PC-9 (cell line): ENCODE measurements at places on chromosomes 5 and 9. TPM values are rescaled to one million over a fixed set of nuclear protein-coding genes. Genes with fewer than 3 reads are reported as not detected.

WNT8A gene
- 0.35 TPM in 1 of 2 replicates, not detected in the other for total RNA-seq

ITGA2 gene
- 24.7 and 35.8 TPM in 2 replicates for total RNA-seq

FEM1C gene
- 11.3 and 15.9 TPM in 2 replicates for total RNA-seq

NR5A1 gene
- 0.13 and 0.15 TPM in 2 replicates for total RNA-seq

C5orf52 gene
- total RNA-seq: not detected in 2 replicates

FBN2 gene
- 0.08 and 0.22 TPM in 2 replicates for total RNA-seq

LIFR gene
- total RNA-seq: 22.0 and 28.6 TPM in 2 replicates

GFI1B gene
- total RNA-seq: not detected in 2 replicates

SLC44A1 gene
- total RNA-seq: 70.2 and 95.2 TPM in 2 replicates

GOLGA2 gene
- total RNA-seq: 175 and 188 TPM in 2 replicates

SLC6A19 gene
- total RNA-seq: not detected in 2 replicates

NIPAL4 gene
- total RNA-seq: 0.24 TPM in 1 of 2 replicates, not detected in the other

ACOT12 gene
- total RNA-seq: not detected in 2 replicates

PRDM9 gene
- not detected in 2 replicates for total RNA-seq

SIT1 gene
- not detected in 2 replicates for total RNA-seq

CATSPER3 gene
- total RNA-seq: 0.57 and 0.68 TPM in 2 replicates

PCDHGB3 gene
- total RNA-seq: not detected in 2 replicates

GLRA1 gene
- not detected in 2 replicates for total RNA-seq

ERCC8 gene
- 8.7 and 13.0 TPM in 2 replicates for total RNA-seq

TRPM6 gene
- 0.08 and 0.09 TPM in 2 replicates for total RNA-seq

PITX1 gene
- 27.8 and 38.9 TPM in 2 replicates for total RNA-seq

EPB41L4A gene
- 9.4 and 13.4 TPM in 2 replicates for total RNA-seq

PCDHGA5 gene
- 0.13 and 0.20 TPM in 2 replicates for total RNA-seq

FIBCD1 gene
- 2.7 and 4.1 TPM in 2 replicates for total RNA-seq

TLX3 gene
- total RNA-seq: not detected in 2 replicates

GTF3C5 gene
- 79.6 and 107 TPM in 2 replicates for total RNA-seq

BNC2 gene
- 2.7 and 2.9 TPM in 2 replicates for total RNA-seq

PRRX2 gene
- 0.98 and 1.6 TPM in 2 replicates for total RNA-seq

LCN9 gene
- not detected in 2 replicates for total RNA-seq

SLC34A1 gene
- 0.28 TPM in 1 of 2 replicates, not detected in the other for total RNA-seq

F2RL1 gene
- total RNA-seq: 34.5 and 34.6 TPM in 2 replicates

FAM163B gene
- not detected in 2 replicates for total RNA-seq

ORM2 gene
- not detected in 2 replicates for total RNA-seq

URM1 gene
- total RNA-seq: 98.1 and 101 TPM in 2 replicates

TAS2R1 gene
- not detected in 2 replicates for total RNA-seq

DDX4 gene
- total RNA-seq: not detected in 2 replicates

PFN3 gene
- not detected in 2 replicates for total RNA-seq
